ENCODE measurements at places on chromosomes 16 and 17.

DNA sequence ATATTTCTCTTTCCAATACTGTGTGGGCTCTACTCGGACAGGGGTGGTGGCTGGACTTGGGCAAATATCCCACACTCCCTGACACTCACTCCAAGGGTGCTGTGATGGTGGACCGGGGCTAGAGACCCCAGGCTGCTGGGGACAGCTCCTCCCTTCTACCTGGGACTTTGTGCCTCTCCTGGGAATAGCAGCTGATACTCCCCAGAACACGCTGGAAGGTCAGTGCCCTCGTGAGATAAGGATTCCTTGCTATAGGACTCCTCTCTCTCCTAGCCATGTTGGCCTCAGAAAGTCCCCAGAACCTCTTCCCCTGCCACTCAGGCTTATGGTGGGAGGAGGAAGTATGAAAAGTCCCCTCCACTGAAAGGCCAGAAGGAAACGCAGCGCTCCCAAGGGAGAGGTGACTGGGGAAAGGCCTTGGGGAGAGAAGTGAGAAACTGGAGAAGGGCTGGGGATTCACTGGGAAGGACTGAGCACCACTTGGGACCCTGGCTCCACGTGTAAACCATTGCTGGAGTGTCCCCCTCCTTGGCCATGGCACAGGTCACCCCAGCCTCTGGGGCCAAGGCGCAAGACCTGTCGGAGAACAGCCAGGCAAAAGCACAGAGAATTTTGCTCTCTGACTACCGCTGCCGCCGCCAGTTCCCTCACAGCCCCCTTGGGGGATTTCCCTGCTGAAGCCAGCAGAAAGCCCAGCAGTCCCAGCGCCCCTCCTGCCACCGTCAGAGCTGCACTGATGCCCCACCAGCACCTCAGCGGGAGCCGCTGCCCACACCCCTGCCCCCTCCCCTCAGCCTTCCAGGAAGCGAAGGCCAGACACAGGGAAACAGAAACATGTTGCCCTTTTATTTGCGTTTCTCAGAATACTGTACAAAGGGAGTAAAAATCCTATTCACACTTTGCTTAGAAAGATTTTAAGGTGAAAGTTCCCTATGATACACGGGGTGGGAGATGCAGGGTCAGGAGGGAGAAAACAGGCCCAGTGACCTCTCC, 2.1 kb upstream of the GSDMB start:
- no peak for DNase-seq

- DNase-seq: no peak
These were observed 7.0 kb upstream of the MAF start for GRCh38 chr16:79607587-79607986.

DNA sequence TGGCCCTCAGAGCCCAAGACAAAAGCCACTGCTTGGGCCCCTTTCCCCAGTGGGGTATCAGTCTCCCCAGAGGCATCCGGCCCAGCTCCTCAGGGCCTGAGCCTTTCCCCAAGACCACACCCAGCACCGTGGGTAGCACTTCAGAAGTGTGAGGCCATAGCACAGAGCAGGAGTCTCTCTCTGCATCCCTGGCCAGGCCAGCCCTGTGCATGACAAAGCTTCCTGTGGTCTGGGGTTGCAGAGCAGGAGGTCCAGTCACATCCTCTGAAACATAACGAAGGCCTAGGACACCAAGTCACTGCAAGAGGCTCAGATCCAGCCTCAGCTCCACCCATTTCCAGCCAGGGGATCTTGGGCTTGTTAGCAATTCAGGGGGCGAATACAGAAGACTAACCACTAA, 56.8 kb upstream of the ZNF423 start:
- no peak for DNase-seq

GRCh38 chr17:43860077-43860725, 13.2 kb downstream of the CD300LG start:
- DNase-seq: no peak

DNA sequence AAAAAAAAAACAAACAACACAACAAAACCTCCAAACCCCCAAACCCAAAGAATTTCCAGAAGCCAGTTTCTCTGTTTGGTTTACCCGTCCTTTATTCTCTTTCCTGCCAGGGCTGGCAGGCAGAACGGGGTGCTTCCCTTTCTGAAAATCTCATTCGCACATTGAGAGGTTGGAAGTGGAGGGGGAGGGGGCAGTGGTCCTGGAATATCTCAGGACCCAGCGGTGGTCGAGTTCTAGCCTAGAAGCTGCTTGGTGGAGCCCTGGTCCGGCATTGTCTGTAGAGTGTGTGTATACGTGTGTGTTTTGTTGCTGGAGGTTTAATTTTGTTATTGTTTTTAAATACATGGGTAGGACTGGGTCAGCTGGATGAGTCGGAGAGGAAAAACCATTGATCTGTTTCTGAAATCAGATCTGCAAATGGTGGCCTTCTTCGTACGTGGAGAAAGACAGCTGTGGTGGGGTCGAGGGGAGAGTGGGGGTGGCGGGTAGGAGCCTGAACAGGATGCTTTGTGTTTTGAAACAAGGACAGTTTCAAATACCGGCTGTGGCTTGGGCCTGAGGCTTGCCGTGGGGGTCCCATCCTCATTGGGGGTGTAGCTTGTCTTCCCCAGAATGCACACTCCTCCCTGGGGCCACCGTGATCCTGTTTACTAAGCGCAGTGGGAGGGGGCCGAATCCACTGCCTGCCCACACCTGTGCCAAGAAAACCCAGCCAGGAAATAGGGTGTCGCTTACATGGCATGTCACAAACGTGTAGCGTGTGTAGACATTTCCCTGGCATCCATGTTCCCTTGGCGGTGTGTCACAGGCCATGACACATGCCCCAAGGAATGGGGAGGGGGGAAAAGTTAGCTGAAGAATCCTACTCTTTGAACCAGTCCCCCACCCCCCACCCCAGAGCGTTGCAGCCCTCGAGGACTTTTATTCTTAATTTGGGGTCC, 1.6 kb downstream of the CMIP start:
- peak; percentile 56 for DNase-seq

All from neural progenitor cell (in vitro differentiated cells).